ENCODE measurements at places on chromosomes 6 and 20. TPM values are rescaled to one million over a fixed set of nuclear protein-coding genes. Genes with fewer than 3 reads are reported as not detected.

The ABCC10 gene
- polyA plus RNA-seq = 39.5 TPM

The BNIP5 gene
- polyA plus RNA-seq = 0.09 TPM

The TBXT gene
- polyA plus RNA-seq = 0.63 TPM

The OR2J2 gene
- not detected for polyA plus RNA-seq

The CST7 gene
- 3.7 TPM for polyA plus RNA-seq

The C20orf144 gene
- 0.27 TPM for polyA plus RNA-seq

The PNPLA1 gene
- polyA plus RNA-seq = not detected

The NHLRC1 gene
- 0.45 TPM for polyA plus RNA-seq

The RAET1E gene
- not detected for polyA plus RNA-seq

The PRL gene
- polyA plus RNA-seq = not detected

The SIRPG gene
- polyA plus RNA-seq = 0.09 TPM

The SIRPA gene
- 1.3 TPM for polyA plus RNA-seq

The SAMD10 gene
- 34.2 TPM for polyA plus RNA-seq

The COL9A3 gene
- 10.7 TPM for polyA plus RNA-seq

The DDO gene
- not detected for polyA plus RNA-seq

The GNAS-AS1 gene
- not detected for polyA plus RNA-seq
